Right ventricle myocardium superior (tissue), 1 donor: ENCODE measurements at places on chromosomes 7 and 10. TPM values are rescaled to one million over a fixed set of nuclear protein-coding genes. Genes with fewer than 3 reads are reported as not detected.

- DNase-seq, result no peak
Measured at GRCh38 chr7:32066441-32066840, 3.8 kb downstream of the PDE1C start.

DNA sequence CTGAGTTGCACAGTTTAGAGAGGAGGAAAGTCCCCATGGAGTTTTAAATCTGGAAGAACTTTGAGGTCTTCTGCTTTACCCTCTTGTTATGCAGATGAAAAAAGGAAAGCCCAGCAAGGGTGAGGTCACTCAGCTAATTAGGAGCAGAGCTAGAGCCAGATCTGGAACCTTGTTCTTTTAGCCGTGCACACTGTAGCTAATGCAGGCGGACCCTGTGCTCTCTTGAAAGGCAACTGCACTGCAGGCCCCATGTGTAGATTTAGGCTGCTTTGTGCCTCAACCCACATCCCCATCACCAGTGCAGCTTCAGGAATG is 63.4 kb downstream of the SYPL1 start:
- no peak for DNase-seq

DNA sequence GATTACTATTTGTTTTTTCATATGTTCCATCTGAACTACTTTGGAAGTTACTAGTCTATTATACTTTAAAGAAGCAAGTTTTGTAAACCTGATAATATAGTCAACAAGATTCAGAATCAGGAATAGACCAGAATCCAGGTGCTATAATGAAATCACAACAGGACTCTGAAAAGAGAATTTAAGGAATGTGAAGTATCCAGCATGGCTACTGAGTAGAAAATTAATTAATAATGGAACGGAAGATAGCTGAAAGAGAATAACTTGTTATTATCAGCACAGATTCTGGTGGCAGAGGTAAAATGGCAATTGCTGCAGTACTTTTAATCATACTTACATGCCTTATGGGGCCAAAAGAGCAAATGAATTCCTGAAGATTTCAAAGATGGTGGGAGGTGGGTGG is 43.1 kb upstream of the CHCHD3 start:
- DNase-seq, result no peak

DNMBP gene
- 5.7 TPM for total RNA-seq

DDC gene
- total RNA-seq, result not detected
